ENCODE measurements at places on chromosomes 2 and 18.

GRCh38 chr2:112784199-112785189 is at the start of gene IL1A:
TSS of gene IL1A (minus strand) at chr2:112784493. CDS start at chr2:112783770, 723 bp downstream.
- DNase-seq, result no peak

- no peak for DNase-seq
Measured at GRCh38 chr2:142241016-142241415, 110.2 kb upstream of the LRP1B start.

DNA sequence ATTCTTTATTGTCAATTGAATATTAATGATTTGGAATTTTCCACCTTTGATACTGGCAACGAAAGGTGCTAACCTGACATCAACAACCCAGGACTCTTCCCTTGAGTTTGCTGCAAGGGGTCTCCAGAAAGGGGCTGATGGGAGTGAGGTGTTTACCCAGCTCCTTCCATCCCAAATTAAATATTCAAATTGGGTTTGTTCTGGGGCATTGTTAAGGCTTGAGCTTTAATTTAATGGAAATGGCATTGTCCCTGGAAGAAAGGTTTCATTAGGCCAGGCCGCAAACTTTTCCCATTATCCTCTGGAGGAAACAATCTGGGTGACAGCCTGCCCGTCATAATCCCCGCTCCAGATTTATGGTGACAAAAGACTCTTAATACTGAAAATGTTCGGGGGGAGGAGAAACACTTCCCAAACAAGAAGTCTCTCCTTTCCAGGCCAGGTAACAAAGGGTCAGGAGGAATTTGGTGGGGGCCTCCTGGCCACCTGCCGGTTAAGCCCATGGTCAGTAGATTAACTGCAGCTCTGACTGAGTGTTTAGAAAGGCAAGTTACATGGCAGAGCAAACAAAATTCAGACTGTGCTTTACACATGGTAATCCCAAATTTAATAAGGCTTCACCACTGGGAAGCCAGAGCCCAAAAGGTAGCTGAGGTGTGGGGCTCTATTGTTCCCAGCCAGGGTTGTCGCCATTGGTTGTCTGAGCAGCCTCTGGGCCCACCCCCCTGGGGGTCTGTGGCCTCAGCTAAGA is 151.4 kb upstream of the SIX3 start:
- DNase-seq, result no peak

GRCh38 chr2:181258720-181259119 is 198.5 kb upstream of the ITGA4 start:
- DNase-seq, result no peak

DNA sequence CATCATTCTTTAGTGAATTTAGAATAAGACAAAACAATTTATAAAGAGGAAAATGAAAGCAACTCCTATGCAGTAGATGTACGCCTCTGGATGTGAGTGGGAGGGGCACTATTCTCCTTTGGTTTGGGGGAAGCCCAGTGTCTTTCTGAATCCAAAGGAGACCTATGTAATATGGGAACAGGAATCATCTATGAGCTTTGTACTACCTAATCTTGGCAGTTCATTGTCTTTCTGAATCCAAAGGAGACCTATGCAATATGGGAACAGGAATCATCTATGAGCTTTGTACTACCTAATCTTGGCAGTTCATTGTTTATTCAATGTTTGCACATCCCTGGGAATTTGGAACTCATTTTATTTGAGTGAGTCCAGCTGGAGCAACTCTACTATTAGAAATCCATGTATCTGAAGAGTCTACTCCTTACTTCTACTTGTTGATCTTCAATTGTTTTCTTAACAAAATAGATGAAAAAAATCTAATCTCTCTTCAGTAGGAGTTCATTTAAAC is 401.1 kb upstream of the LRATD1 start:
- no peak for DNase-seq

GRCh38 chr18:59458575-59458974 is 99.5 kb upstream of the LMAN1 start:
- no peak for DNase-seq

- DNase-seq, result no peak
Measured at GRCh38 chr18:64401268-64402060, 252.6 kb upstream of the LINC00305 start.
